T-cell (primary cell): ENCODE measurements at places on chromosomes 7 and 10.

- no peak for DNase-seq
Observed at GRCh38 chr7:121304102-121304658, 24.6 kb upstream of the WNT16 start.

- DNase-seq, result no peak
Observed at GRCh38 chr7:155581954-155582353, 35.6 kb upstream of the CNPY1 start.

DNA sequence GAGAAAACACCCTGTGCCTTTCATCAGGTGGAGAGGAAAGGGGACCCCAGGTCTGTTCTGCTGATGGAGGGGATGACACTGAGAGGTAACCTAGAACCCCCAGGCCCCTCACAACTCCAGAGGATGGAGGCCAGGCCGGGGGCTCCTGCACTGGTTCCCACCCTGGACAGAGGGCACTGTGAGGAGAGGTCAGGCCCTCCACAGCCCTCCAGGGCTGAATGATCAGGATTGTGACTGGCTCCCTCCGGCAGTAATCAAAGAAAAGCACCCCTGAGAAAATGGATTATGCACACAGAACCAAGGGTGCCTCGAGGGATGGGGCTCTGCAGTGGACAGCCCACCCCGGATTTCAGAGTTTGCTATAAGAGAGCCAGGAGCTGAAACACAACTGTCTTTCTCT is 502.8 kb downstream of the TCERG1L start:
- DNase-seq, result no peak

GRCh38 chr7:138514044-138514443 is 54.0 kb downstream of the TRIM24 start:
- no peak for DNase-seq

GRCh38 chr7:140697447-140698143 is 1.1 kb downstream of the NDUFB2 start:
- DNase-seq, result no peak

DNA sequence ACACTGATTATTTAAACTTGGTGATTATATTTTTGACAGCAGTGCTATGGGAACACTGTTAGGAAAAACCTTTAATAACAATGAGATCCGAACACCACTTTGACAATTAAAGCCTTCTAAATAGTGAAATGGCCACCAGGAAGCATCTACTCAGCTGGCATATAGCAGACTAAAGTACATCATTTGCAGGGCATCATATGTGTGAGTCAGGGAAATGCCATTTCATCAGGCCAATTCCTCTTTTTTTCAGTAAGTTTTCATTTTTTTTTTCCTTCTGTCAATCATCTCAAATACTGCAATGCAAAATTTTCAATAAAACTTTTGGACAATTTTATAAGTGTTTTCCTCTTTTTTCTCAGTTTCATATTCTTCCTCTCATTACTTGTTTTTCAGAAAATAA is 521.4 kb upstream of the SEMA3D start:
- DNase-seq, result no peak

DNA sequence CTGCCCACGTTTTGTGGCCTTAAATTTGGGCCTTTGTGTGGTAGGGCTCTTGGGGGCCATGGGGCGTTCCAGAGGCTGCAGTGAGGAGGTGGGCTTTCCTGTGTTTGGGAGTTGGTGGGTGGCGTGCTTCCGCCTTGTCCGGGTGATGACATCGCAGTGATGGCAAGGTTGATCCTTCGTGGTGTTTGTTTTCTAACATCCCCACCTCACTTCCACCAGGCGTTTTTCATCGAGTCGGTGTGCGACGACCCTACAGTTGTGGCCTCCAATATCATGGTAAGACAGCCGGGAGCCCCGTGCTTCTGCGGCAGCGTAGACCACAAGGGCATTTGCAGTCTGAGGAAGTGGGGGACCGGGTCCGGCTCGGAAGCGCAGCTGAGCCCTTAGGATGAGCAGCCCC is 14.2 kb downstream of the PFKFB3 start:
- DNase-seq, result no peak

- DNase-seq, result no peak
Observed at GRCh38 chr10:5151076-5151475, 33.9 kb downstream of the AKR1C8 start.

DNA sequence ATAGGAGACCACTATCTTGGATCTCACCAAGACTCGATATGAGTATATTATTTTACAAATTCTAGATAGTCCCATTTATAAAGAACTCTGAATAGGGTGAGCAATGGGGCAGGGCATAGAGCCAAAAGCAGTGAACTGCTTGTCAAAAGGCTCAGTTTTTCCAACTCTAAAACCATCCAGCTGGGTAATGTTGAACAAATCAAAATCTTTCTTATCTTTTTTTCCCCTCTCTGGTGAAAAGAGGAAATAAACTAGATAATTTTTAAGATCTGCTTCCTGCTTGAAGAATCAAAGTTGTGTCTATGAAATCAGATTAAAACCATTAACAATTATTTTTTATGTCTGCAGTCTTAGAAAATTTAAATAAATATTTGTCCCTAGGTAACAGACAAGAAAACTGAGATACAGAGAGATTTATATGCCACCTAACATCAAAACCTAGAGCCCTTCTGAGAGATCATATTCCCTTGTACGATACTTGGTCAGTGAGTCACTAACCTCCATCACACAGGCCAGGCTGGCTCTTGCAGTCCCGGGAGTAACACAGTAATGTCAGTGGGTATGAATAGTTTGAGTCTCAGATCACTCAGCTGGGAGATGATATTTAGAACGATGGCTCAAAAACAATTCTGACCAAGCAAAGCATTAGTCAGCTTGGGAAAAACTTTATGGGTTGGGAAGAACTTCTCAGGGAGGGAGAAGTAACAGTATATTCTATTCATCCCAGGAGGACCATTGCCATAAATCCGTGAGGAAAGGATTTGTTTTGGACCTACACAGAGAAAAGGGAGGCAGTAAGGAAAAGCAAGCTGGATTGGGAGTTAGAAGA is 178.8 kb downstream of the REEP3 start:
- no peak for DNase-seq

DNA sequence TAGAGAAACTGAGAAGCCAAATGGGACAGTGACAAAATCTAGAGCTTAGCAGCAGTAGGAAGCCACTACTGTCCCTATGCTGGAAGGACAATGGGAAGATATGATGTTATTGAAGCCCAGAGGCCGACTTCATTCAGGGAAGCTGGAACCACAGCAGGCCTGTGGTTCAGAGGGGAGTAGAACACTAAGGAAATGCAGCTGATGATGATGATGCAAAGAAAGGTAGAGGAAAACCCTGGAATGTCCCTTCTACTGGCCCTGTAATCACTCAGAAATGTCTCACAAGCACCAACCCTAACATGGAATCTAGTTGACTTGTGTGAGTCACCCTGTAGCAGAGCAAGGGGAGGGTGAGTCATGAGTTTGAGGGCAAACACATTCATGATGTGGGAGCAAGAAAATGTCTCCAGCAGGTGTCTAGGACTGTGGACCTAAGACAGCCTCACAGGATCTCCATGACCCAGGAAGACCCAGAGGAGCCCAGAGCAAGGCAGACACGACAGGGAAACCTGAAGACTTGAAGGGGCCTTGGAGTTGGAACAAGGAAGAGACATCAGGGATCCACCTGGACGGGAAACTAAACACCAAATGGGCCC is 37.0 kb upstream of the LRRC17 start:
- no peak for DNase-seq

DNA sequence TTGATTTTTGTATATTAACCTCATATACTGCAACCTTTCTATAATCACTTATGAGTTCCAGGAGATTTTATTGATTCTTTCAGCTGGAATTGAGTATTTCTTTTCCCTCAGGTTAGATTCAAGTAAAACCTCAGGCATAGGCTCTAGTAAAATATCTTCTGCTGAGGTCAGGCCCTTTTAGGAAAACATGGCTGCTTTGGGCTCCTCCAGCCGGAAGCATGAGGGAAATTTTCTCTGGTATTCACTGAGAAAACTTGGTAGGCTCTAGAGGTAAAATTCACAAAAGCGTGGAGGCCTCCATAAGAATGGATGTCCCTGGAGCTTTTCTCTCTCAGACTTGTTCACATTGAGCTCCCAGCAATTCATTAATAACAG is 56.7 kb downstream of the AKR1E2 start:
- DNase-seq, result no peak

DNA sequence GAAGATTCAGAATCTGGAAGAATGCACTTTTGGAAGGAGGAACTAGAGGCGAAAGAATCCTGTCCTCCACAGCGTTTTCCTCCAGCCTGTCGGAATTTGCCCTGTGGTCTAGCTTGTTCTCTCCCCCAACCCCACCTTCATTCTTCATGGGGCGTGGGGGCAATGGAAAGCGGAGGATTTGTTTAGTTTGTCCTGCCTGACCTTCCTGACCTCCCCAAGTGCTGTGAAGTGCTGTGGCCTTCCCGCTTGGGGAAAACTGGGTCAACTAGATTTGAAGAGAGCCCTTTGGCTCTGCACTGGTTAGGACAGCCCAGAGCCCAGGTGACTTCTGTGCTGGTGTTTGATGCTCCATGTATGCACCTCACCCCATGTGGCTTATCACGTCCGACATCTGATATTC is 49.1 kb downstream of the GATA3 start:
- no peak for DNase-seq

DNA sequence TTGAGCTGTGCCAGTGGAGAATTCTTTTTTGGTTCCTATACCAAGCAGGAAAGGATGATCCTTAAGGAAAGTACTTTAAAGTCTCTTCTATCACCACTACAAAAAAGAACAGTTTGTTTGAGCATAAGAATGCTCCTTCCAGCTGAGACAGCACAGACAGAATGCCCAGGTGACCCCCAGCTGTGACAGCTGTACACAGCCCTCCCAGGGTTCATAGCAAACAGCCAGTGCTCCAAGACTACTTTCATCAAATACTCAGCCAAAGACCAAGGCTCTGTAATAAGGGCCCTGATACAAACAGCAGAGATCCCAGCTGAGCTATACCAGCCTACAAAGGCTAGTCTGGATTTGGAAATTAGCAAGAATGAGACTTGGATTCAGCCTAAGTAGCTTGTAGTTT is 65.7 kb downstream of the NXPH1 start:
- DNase-seq, result no peak

DNA sequence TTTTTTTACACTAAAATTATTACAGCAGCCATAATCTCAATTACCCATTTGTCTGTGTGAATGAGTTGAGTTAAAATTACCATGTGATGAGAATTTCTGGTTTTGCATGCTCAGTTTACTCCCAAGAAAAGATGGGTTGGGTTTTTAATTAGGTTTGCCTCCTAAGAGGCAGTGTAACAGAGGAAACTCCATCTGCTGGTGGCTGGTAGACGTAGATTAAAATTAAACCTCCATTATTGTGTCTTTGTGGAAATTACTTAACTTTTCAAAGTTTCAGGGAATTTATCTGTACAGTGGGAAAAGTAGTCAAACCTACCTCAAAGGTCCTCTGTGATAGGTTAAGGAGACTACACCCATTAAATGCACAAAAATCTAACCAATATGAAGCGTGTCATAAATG is 954.2 kb downstream of the PCDH15 start:
- DNase-seq, result no peak

- no peak for DNase-seq
Observed at GRCh38 chr10:128870830-128871597, 596.0 kb upstream of the MGMT start.

DNA sequence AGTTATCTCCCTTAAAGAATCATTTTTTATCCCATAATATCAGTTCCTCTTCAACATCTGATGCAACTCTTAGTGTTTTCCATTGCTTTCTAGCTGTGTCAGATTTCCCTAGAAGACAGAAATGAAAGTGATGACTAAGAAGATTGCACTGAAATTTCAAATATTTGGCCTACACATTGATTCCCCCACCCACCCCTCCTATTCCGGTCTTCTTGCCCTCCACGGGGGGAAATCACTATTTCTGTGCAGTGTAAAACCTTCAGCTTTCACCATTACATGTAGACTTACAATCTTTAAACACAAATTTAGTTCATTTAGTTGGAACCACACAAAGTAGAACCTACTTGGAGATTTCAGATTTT is 63.7 kb upstream of the IL6 start:
- no peak for DNase-seq

GRCh38 chr7:136911344-136911743 is 42.9 kb downstream of the CHRM2 start:
- DNase-seq, result no peak

DNA sequence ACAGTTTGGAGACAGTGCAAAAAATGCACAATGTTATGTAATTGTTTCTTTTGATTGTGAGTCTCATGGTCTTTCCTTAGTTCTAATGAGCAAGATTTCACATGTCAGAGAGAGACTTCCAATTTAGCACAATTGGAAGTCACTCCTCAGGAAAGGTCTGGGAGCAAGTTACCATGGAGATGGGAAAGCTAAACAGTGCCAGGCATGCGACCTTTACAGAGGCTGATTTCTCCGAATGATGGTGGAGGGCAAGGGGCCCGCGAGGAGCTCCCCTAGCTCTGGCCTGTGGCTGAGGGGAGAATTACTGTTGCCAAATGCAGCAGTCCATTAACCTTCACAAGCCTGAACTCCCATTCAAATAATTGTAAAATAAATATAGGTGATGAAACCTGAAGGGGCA is 59.3 kb downstream of the CDCA7L start:
- no peak for DNase-seq

DNA sequence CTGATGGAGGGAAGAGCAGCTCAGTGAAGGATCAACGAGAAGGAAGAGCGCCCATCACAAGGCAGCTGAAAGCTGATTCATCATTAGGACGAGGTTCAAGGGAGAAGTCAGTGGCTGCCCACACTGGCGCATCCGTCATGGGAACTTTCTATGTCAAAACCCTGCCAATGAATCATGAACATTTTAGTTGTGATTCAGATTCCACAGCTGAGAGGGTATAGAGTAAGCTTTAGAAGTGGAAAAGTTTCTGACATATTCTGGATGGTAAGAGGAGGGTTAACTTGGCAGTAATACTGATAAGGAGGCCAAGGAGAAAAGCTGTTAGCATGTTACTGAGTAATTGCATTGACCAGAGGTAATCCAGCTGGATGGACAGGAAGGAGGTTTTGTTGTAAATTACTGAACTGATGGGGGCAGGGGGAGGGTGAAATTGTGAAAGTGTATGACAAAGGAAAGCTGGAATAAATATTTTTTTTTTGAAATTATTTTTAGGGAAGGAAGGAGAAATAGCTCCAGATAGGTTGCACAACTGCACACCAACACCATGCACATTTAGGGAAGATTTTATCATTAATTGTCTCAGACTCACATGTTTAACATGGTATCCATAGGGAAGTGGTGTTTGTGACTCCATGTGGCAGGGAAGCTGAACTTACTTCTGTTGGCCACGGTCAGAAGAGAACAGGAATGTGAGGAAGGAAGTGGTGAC is 78.3 kb upstream of the NRP1 start:
- no peak for DNase-seq

DNA sequence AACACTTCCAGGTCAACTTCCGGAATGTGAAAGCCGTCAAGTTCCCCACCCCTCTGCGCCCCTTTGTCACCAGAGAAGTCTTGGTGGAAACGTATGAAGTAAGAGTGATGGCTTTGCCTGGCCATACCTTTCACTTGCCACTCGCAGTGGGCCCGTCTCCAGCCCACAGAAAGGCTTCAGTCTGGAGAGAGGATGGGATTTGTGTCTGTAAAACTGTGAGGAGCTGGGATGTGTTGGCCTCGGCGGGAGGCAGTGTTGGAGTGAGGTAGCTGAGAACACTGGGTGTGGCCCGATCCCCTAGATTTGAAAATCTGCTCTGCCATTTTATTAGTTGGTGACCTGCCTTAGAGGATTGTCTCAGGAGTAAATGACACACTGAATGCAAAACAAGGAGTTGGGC is 6.4 kb downstream of the ADCK2 start:
- DNase-seq, result no peak

GRCh38 chr7:128933180-128933891 is 4.4 kb upstream of the IRF5 start:
- DNase-seq, result no peak

GRCh38 chr7:39720586-39720985 is 97.2 kb downstream of the RALA start:
- DNase-seq, result no peak
